ENCODE measurements at places on chromosomes 2 and 18.

DNA sequence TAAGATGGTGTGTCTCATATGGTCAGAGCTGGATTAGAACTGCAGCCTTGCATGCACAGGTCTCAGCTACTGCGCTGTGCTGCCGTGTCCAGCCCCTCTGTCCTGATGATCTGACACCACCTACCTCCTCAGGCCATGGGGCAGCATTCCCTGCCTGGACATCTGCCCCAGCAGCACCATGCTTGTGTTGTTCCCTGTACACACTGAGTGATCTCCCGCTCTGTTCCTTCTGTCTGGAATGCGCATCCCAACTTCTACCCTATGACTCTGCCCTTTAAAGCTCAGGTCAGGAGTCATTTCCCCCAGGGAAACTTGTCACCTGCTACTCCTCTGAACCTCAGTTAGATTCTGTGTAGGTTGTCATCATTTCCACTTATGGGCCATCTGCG lies 157.4 kb upstream of the TTC39C start:
- DNase-seq = no peak

DNA sequence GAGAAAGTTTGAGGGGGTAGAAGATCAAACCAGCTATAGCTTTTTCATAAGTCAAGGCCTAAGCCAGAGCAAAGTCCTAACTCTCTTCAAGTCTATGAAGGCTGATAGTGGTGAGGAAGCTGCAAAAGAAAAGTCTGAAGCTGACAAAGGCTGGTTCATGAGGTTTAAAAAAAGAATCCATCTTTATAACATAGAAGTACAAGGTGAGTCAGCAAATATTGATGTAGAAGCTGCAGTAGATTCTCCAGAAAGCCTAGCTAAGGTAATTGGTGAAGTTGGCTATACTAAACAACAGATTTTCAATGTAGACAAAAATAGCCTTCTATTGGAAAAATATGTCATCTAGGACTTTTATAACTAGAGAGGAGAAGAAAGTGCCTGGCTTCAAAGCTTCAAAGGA lies 141.4 kb upstream of the ZNF521 start:
- DNase-seq = no peak

GRCh38 chr18:56444201-56444600 lies 194.2 kb downstream of the TXNL1 start:
- no peak for DNase-seq

DNA sequence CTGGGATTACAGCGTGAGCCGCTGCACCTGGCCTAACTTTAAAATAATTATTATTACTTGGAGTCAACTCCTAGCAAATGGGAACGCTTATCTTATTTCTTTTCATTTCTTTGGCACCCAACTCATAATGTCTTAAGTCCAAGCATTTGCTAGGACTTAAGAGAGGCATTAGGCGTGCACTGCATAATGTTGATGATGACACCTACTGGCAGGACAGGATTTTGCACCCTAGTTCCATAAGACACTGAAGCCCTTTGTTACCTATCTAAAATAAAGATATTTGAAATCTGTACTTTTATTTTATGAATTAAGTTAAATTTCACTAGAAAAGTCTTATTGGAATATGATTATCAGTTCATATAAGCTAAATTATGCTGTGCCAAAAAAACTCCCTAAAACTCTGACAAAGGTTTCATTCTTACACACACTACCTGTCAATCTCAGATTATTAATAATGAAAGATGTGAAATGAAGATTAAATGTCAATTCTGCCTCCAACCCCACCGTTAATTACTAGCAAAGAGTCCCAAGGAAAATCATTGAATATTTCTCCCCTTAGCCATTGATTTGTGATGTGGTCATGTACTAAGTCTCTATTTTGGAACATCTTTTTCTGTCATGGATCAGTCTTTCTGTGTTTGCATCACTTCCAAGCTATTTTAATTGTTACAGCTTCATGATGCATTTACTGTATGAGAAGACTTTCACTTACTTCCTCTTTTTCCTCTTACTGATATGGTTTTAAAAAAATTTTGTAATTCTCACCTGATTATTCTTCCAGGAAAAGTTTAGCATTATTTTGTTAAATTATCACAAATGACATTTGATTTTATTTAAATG lies 12.7 kb upstream of the CDH2 start:
- no peak for DNase-seq

- peak; percentile 62 for DNase-seq
These were observed 9.7 kb upstream of the TEKT4 start for GRCh38 chr2:94861308-94862152.

DNA sequence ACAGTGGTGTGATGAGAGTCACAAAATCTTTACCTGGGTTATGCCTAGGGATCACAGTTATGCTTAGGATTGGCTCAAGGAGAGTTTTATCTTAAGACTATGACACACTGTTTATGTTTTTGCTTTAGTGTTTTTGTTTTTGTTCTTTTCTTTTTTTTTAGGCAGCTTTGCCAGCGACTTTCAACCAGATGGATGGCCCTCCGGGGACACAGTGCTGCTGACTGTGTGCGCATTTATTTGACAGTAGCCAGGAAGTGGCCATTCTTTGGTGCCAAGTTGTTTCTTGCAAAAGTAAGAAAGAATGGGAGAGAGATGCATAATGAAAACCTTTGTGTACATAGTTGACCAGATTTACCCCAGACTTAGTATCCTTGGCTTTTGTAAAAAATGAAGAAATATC lies 15.1 kb upstream of the DYNC2LI1 start:
- no peak for DNase-seq

DNA sequence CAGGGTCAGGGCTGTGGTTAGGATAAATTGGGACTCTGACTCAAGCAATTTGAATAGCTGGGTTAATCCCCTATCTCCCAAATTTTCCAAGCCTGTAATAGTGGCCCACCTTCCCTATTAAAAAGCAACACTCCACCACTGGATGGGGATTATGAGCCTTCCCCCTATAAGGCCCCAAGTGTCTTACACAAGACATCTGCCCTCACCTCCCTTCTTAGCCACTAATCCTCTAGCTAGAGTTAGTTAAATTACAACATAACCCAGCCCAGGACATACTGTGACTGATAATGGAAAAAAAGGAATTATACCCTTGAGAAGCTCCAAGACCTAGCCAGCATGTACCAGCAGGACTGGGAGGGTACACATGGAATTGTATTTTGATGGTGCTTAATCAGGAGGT lies 190.4 kb downstream of the NRP2 start:
- no peak for DNase-seq

DNA sequence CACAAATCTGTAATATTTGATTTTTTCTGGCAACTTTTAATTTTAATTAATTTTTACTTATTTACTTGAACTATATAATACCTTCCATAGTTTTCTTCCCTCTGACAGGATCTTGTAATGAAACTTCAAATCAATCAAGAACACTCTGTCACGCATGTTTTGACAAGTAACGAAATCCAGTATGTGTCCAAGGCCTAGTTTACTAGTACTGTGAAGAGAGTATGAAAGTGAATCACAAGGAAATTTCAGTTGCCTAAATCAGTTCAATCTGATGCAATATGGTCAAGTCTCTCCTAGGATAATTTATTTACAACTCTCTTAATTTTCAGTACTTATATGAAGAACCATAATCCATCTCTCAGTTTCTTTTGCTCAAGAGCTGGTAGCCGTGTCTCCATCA lies 1344.6 kb upstream of the ZEB2 start:
- no peak for DNase-seq

All from RWPE2 (cell line).